ENCODE measurements at places on chromosomes 5 and 9.

GRCh38 chr9:120980951-120981350, 54.4 kb upstream of the TRAF1 start:
- DNase-seq, result no peak

- DNase-seq, result no peak
Observed at GRCh38 chr5:133890314-133890713, 78.1 kb downstream of the C5orf15 start.

- no peak for DNase-seq
Observed at GRCh38 chr9:95150903-95151302, 166.6 kb downstream of the FANCC start.

DNA sequence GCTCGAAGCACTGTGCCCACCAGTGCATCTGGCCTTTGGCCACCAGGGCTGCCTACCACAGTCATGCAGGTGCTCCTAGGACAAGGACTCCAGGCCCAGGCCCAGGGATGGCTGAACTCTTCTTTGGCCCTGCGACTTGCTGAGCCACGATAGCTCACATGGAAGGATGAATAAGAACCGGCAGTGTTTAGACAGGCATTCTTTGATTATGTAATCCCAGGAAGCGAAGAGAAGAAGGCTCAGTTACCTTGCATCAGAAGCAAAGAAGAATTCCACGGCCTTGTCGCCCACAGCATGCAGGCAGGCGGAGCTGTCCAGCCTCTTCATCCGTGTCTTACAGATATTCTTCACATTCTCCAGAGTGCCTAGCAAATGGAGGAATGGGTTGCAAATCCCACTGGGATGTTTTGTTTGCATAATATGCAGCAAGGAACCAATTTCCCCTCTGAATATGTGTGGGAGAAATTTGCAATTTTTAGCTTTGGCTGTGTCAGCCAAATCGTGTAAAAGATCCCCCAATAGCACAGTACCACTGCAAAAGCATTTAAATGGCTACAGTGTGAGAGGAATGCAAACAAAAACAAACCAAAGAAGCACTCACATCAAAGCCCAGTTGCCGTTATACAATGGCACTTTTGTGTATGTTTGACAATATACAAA, 29.1 kb downstream of the GFPT2 start:
- no peak for DNase-seq

DNA sequence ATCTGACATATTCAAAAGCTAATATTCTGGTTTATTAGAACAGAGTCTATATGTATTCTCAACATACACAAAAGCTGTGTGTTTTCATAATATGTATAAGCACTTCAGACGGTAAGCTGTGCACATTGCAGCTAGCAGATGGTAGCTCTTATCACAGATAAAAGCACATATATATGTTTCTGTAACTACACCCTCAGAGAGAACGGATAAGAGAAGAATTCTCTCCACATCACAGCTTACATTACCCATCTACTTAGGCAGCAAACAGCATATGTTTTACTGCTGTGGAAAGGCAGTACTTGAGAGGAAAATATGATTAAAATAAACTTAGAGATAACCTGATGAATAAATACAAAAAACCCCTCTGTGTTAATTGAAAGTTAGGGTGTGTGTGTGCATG, 450.9 kb upstream of the ZNF608 start:
- DNase-seq, result no peak

DNA sequence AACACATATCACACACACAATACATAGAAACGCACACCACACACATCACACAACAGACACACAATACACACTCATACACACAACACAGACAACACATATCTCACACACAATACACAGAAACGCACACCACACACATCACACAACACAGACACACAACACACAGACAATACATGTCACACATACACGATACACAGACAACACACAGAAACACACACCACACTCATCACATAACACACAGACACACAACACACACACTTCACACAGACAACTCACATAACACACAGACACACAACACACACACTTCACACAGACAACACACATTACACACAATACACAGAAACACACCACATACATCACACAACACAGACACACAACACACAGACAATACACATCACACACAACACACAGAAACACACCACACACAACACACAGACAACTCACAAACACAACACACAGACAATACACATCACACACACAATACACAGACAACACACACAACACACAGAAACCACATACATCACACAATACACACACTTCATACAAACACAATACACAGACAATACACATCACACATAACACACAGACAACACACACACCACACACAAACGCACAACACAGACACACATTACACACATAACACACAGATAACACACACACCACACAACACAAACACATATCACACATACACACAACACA, 4.3 kb upstream of the CCDC187 start:
- no peak for DNase-seq

GRCh38 chr5:927172-928015, 34.7 kb downstream of the TRIP13 start:
- DNase-seq, result no peak

DNA sequence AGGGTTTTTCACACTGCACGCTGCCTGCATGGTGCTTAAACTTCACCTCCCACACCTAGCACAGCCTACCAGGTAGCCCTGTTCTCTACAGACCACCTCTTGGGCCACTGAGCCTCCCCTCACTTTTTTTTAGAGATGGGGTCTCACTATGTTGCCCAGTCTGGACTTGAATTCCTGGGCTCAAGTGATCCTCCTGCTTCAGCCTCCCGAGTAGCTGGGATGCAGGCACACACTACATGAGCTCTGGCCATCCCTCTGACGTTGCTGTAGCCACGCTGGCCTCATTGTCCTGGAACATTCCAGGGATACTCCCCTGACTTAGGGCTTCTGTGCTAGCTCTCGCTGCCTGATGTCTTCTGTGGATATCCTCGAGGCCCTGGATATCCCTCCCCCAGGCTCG, 7.2 kb upstream of the CACFD1 start:
- DNase-seq, result no peak

DNA sequence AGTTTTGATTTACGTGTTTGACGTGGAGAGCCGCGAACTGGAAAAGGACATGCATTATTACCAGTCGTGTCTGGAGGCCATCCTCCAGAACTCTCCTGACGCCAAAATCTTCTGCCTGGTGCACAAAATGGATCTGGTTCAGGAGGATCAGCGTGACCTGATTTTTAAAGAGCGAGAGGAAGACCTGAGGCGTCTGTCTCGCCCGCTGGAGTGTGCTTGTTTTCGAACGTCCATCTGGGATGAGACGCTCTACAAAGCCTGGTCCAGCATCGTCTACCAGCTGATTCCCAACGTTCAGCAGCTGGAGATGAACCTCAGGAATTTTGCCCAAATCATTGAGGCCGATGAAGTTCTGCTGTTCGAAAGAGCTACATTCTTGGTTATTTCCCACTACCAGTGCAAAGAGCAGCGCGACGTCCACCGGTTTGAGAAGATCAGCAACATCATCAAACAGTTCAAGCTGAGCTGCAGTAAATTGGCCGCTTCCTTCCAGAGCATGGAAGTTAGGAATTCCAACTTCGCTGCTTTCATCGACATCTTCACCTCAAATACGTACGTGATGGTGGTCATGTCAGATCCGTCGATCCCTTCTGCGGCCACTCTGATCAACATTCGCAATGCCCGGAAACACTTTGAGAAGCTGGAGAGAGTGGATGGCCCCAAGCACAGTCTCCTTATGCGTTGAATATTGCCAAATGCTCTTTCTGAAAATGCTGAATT, 850 bp downstream of the RRAGA start:
- peak; percentile 17 for DNase-seq

DNA sequence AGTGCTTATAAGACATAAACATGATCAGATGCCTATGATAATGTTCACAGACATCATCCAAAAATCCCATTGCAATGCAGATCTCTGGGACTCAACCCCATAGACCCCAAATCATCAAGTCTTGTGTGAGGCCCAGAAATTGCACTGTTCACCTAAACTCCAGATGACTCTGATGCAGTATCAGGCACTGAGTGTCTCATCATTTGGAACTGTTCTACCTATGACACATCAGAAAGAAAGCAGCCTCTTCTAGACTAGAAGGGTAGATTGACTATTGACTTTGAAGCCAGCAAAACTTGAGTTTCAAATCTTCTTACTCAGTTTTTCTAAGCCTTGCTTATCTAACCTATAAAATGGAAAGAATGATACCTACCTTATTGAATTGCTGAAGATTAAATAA, 58.7 kb upstream of the PAPPA start:
- no peak for DNase-seq

DNA sequence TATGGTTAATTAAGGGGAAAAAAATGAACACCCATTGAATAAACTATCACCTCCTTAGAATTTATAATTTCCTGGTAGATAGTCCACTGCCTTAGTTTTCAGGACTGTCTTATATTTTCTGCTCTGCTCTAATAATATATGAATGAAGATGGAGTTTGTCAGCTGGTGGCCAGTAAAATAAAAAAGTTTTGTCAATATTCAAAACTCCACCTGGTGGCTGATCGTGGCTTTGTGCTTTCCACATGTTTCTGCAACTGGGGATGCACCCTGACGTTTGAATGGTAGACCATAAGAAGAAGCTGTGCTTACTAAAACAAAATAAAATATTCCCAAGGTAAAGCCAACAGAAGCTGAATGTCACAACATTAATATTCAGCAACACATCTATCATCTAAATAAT, 286.6 kb upstream of the IZUMO3 start:
- DNase-seq, result no peak

DNA sequence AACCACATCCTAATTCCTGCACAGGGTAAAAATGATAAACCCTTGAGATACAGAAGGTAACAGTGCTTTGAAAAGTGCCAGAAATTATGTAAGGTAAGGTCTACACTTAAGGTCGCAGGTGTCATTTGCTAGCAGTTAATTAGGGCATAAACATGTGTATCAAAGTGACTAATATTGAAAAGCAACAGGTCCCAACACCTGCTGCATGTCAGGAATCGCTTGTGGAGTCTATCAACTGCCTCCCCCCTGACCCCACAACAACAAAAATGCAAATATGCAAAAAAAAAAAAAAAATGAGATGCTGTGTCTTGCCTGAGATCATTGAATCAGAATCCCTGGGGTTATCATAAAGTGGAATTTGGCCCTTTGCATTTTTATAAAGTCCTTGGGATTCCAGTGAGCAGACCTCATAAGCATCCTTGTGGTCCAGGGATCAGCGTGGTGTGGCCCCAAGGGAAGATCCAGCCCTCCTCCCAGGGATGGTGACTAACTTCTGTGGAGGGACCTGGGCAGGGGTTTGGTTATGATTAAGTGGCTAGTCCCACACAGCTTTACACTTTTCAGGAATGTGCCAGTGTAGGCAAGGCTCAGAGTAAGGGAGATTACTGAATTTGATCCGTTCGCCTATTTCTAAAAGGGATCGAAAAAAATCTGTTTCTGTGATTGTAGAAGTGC, 92.5 kb upstream of the TNFSF8 start:
- DNase-seq, result no peak

DNA sequence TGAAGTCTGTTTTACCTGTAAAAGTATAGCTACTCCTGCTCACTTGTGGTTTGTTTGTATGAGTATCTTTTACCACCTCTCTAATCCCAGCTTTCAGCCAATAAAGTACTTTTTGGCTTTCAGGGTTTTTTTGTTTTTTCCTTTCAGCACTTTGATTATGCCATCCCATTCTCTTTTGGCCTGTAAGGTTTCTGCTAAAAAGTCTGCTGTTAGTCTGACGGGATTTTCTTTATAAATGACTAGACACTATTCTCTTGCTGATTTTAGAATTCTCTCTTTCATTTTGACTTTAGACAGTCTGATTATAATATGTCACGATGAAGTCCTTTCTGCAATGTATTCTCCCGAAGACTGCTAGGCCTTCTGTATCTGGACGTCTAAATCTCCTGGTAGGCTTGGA, 37.2 kb downstream of the TEX10 start:
- DNase-seq, result no peak

GRCh38 chr5:77232574-77233358, 22.3 kb downstream of the PDE8B start:
- DNase-seq, result no peak

- DNase-seq, result peak; percentile 70
Observed at GRCh38 chr5:149434162-149435014, 55.3 kb upstream of the IL17B start.

DNA sequence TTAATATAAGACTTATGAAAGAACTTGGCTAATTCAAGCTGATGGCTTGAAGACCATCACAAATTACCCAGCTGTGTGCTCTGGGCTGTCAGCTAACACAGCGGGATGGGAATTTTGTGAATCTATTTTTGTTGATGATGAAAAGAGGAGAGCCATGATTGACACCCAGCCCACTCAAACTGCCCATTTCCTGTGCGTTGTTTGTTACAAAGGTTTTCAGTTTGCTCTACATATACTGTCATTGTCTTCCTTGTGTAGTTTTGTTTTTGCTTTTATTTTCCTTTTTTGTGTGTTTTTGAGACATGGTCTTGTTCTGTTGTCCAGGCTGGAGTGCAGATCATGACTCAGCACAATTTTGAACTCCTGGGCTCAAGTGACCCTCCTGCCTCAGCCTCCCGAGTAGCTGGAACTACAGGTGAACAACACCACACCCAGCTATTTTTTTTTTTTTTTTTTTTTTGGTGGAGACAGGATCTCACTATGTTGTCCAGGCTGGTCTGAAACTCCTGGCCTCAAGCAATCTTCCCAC, 400.3 kb downstream of the ICE1 start:
- no peak for DNase-seq

- no peak for DNase-seq
Observed at GRCh38 chr9:33151007-33151557, 16.1 kb downstream of the B4GALT1 start.

DNA sequence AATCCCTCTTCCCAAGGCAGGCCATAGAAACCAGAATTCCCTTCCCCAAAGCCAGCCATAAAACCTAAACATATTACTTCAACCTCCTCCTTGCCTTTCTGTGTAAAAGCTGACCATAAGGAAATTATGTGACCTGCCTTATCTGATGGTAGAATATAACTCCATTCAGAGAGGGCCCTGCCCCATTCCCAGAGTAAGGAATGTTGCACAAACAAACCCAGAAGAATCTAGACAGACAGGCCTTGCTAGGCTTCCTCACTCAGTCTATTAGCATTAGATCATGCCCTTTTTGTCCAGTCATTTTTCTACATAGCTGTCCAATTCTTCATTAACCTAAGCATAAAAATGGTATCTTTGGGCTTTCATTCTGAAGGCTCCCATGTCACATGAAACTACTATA, 17.8 kb upstream of the IFNB1 start:
- no peak for DNase-seq

GRCh38 chr5:2188661-2189060, 305.9 kb upstream of the IRX4 start:
- DNase-seq, result no peak

All from CD4-positive, alpha-beta T cell treated with Interleukin-17A for 4 hours (primary cell).